ENCODE measurements at places on chromosomes 6 and 20.
A peak's percentile ranks its signal among the peaks of the same experiment; 100 is the strongest.

GRCh38 chr20:21456207-21456606 lies 57.7 kb downstream of the NKX2-2 start:
- no peak for DNase-seq

DNA sequence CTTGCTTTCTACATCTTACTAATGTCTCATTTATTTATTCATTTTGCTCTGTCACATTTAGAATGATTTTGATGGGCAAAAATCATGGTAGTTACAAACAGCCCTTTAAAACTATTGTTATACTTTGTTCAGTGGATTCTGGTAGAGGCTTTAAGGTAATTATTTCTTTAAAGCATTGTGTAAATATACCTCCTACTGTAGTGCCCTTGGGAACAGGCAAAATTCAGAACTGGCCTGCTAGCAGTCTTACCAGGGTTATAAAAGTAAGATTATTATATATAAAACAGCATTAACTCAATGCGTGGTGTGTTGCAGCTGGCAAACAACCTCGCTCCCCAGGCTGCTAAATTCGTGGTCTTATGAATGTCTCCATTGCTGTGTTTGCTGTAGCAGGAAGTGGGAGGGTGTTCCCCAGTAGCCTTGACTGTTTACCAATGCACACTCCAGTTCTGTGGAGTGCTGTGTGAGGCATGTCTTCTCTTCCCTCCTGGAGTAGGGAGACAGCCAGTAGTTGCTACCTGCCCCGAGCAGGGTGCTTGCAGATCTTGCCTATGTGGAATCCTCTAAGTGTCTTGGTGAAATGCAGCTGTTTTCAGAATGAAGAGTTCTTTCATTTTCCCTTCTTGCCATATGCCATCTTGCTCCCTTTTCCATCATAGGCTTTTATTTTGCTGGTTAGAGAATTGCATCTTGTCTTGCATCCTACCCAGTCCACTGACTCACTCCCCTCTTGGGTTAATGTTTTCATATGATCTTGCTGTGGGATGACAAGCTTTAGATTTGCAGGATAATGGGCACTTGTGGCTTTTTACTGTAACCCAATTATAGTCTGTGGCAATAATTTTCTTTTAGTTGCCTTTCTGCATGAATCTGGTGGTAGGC lies 45.3 kb downstream of the IGF2R start:
- no peak for DNase-seq

DNA sequence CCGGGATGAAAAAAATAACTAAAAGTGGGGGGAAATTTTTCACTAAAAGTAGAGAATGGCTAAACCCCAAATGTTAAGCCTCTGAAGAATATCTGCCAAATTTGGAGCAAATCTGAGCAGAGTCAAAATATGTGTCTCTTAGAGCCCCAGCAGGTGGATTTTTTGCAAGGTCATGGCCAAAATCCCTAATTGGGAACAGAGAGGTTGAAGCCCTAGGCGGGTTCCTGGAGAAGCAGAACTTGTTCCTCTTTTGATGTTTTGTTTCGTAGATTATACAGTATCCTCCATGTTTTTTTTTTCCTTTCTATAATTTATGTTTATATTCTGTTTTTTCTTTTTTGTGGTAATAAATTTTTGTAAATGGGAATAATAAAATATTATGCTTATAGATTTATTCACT lies 94.4 kb downstream of the PLCB4 start:
- DNase-seq: no peak

DNA sequence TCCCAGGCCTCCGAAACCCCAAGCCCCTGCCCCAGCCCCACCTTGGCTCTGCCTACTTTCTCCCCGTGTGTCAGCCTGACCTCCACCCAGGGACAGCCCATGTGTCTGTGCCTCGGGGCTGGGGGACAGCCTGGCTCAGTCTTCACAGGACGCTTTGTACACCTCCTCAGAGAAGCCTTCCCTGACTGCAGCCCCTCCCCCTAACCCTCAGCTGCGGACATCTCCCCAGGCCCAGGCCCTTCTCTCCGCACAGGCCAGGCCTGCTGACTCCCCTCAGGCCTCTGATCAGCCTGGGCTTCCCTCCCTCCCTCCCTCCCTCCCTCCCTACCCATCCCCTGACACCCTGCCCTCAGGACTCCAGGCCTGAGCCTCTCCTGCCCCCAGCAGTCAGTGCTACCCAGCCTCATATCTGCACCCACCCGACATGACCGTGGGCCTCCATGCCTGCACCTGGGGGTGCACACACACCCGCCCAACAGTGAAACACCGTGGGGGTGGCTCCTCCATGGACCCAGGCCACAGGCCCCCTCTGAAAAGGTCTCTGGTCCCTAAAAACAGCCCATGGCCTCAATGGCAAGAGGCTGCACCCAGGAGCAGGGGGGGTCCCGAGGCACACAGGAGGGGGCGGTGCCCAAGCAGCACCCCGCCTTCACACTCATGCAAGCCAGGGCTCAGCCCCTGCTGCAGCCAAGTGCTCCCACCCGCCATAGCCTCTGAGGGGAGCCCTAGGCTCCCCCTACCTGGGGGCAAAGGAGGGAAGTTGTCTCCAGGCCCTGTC lies 12.9 kb downstream of the LAMA5 start:
- DNase-seq: no peak

DNA sequence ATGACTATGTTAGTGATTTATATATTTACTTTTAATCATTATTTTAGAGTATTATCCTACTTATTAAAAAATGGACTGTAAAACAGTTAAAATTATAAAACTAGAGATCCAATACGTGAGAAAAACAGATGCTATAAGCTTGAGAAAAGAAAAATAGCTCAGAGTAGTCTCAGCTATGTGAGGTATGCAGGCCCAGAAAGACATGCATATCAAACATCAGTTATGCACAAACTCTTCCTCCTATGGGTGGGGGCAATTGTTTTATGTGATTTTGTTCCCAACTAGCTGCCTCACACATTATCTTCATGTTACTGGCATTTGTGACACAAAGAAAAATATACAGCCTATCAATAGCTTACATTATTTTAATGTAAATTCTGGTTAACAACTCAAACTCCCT lies 28.8 kb downstream of the RARS2 start:
- DNase-seq: no peak

DNA sequence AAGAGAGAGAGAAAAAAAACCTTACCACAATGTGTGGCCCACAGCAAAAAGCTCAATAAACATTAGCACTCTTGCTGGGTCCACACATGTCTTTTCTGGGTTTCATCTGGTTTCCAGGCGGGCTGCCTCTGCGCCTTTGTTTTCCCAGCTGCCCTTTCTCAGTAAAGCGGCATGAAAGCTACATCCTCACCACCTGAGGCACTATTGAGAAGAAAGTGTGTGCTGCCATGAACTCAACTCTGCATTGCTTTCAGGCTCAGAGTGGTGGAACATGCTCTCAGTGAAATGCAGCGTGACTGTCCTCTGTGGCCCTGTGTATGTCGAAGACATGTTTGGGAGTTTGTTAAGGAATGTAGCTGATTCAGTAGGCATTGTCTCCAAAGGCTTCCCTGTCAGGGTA lies 102.3 kb downstream of the LYRM2 start:
- no peak for DNase-seq

GRCh38 chr6:161446296-161446925 lies 172.6 kb upstream of the AGPAT4 start:
- no peak for DNase-seq

DNA sequence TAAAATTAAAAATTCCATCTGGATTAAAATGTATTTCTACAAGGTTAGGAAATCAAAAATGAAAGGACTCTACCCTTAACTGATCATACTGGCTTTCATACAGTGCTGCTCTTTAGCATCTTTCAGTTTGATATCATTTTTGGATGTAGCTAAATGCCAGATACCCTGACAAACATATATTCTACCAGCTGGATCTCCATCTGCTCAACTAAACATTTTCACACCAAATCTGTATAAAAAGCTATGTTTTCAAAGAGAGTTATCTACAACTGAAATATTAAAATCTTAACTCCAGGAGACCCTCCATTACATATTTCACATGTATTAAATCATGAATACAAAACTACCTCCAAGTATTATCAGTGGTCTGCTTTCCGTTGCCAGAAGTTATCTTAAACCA lies 95.7 kb downstream of the EPHA7 start:
- no peak for DNase-seq

DNA sequence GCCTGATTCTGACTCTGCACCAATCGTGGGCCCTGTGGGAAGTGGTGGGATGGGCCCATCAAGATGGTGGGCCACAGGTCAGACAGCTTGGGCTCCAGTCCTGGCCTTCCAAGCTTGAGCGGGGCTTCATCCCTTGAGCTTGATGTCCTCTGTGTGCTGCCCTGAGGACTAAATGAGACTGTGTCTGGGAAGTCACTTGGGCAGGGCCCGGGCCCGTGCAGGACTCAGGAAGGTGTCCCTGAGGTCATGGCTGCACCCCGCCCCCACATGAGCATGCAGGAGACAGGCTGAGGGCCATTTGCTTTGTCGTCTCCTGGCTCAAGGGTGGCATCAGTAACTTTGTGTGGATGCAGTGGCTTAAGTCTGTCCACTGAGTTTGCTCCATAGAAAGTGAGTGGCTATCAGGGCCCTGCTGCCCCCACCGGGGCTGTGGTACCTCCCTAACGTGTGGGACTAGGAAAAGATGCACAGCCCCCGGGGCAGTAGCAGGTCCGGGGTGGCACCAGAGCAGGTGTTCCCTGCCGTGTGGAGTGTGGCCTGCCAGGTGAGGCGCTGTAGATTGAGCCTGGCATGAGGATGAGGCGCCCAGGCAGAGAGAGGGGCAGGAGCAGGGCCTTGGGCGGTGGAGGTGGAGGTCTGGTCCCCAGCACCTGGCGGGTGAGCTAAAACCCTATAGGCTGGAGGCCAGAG lies 298.6 kb downstream of the TAF4 start:
- DNase-seq: no peak

DNA sequence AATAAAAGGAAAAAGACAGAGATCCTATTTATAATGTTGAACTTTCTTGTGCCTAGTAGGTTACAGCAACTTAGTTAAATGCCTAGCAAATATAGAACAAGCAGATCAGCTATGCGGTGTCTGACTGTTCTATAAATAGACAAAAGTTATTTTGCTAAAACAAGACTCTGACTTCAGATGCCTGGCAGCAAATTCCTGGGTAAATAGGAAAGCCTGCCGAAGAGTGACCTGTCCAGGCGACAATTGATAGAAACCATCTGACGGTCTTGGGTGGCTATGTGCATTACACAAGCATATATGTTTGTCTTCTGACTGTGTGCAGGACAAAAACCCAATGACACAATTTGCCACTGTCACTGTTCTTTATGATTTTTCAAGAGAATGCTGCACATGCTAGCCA lies 38.0 kb upstream of the PDE10A start:
- no peak for DNase-seq

- peak; percentile 6 for DNase-seq
These were observed 59.2 kb downstream of the TRAM2 start for GRCh38 chr6:52517502-52518278.

DNA sequence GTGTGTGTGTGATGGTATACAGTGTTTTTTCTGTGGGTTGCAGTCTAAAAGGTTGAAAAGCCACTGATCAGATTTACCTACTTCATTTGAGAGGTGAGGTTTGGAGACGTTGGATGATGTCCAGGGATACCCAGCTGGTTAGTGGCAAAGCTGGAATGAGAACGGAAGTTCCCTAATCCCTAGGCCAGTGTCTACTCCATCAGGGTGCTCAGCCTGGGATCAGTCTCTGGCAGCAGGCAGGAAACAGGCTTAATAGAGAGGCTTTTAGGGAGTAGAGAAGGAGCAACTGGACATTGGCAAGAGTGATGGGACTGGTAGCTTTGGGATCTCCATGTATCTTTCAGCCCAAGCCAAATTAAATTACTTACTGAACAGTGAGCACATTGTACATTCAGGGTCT lies 80.7 kb downstream of the C6orf52 start:
- DNase-seq: no peak

DNA sequence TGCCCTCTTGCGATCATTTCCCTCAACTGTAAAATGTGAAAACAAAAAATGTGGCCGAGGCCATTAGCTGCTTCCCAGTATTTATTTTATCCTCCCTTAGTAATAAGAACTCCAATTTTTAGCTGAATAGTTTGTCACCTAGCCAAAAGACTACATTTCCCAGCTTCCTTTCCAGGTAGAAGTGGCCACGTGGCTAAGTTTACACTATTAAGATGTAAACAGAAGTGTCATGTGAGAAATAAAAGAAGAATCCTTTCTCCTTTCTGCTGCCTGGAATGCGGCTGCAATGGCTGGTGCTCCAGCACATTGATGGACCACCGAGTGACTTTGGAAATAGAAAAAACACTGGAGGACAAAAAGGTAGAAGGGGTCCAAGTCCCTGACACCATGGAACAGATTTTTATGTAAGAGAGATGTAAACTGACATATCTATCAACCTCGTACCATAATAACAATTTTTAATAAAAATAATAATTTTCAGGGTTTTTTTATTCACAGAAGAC lies 268.8 kb downstream of the PKHD1 start:
- no peak for DNase-seq

DNA sequence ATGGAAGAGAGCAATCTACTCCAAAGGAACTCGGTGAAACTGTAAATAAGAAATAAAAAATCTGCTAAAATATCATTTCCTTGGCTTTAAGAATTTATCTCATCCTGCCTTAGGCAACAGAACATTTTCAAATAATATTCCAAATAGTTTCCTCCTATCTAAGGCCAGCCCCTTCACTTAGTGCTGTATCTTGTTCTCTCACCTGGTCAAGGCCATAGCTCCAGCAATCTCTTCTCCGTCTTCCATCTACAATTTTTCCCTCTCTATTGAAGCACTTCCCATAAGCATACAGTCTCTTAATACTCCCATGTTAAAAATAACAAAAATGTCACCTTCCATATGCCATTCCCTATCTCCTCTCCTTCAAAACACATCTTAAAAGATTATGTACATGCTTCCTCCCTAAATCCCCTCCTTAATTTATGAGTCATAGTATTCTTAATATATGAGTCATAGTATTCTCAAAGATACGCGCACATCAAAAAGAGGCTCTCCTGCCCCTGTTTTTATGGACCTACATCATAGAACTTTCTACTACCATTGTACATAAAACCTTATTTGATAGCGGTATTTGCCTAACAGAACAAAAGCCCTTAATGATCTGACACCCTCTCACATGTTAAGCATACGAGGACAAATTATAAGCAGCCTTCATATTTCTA lies 146.9 kb downstream of the PDE10A start:
- no peak for DNase-seq

DNA sequence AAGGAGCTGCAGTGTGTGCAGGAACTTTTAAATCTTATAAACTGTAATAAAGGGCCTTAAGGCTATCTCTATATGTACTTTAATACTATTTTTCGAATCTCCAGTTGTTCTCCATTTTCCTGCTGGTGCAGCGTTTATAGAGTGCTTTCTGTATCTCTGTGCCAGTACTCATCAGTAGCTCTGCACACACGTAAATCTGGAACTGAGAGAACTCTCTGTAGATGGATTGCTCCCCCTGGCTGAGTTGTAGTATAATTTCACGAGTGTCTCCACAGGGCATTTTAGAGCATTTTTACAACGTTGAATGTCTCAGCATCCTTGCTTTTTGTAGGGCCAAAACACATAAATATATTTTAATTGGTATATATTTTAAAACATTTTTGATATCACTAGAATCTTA lies 256.5 kb downstream of the TRDN start:
- no peak for DNase-seq

DNA sequence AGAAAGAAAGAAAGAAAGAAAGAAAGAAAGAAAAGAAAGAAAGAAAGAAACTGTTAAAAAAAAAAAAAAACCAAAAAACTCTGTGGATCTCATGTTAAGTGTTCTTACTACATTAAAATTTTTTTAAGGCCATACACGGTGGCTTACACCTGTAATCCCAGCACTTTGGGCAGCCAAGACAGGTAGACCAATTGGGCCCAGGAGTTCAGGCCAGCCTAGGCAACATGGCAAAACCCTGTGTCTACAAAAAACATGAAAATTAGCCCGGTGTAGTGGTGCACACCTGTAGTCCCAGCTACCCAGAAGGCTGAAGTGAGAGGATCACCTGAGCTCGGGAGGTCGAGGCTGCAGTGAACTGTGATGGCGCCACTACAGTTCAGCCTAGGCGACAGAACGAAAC lies 4.6 kb upstream of the BPIFA1 start:
- DNase-seq: no peak
